ENCODE measurements at places on chromosomes 7 and 10. TPM values are rescaled to one million over a fixed set of nuclear protein-coding genes. Genes with fewer than 3 reads are reported as not detected.

Gene ENTPD1
- total RNA-seq, result 3.3 TPM

Gene DDX56
- 44.4 TPM for total RNA-seq

Gene VWC2
- total RNA-seq, result not detected

Gene WNT16
- total RNA-seq, result 3.8 TPM

DNA sequence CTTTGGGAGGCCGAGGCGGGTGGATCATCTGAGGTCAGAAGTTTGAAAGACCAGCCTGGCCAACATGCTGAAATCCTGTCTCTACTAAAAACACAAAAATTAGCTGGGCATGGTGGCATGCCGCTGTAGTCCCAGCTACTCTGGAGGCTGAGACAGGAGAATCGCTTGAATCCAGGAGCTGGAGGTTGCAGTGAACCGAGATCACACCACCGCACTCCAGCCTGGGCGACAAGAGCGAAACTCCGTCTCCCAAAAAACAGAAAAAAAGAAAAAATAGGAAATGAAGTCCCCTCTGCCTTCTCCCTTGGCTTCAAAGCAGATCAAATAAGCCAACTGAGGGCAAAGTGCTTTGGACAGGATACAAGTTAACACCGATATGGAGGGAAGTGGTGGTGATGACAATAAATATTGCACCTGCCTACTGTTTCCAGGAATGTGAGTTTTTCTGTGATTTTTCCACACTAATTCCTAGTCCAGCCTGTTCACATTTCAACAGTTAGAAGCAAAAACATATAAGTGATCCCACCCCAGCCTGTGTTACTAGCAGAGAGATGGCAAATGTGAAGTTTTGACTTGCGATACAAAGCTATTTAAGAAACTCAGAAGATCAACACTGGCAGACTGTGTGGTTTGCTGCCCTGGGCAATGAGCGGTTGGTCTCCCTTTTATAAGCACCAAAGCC, 291.2 kb upstream of the AOAH start:
- DNase-seq, result no peak

- peak; percentile 83 for DNase-seq
Measured at GRCh38 chr10:48330269-48330668, 23.8 kb downstream of the MAPK8 start.

DNA sequence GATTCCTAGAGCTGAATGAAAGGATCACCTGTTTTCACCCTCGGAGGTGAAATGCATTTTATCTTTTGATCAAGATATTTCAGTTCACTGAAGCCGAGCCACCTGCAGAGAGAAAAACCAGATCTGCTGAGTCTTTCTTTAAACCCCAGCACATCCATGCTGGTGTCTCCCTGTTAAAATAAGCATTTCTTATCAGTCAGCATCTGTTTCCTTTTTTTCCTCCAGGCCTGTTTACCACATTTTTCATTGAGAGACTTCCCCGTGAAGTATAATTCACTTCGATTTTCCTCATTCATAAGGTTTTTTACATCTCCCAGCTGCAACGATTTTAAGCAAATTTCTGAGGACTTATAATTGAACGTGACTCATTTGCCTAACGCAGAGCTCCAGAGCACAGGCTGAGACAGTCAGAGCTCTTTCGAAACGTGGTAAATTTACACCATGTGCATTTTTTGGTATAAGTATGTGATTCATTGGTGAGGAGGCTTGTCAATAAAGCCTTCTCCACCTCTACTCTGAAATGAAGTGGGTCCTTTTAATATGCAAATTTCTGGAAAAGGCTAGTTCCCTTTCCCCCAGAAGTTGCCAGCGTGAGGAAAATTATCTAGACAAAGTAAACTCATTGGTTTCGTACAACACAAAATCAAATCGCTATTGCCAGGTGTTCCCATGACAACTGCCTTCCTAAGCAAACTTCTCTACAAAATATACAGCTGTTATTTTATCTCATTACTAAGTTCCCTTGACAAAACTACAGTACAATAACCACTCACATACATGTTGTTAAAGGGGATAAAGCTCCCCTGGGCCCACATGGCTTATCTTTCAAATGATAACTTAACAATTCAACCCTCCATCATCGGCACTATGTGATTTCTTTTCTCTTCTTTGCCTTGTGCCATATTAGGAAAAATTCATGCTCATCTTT, 374.8 kb upstream of the AKR1E2 start:
- DNase-seq, result peak; percentile 85

DNA sequence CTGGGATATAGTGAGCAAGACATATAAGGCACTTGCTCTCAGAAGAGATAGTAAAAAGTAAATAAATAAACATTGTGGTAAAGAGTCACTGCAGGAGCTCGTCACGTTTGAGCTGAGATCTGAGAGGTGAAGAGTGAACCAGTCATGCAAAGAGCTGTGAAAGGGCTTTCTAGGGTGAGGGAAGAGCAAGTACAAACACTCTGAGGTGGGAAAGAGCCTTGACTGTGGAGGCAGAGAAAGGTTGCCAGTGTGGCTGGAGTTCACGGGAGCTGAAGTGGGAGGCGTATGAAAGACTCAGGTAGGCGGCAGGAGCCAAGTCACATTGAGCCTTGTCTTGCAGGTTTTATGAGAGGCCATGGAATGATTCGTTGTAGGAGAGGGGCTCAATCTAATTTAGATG, 141.0 kb downstream of the C1GALT1 start:
- DNase-seq, result no peak

GRCh38 chr7:33623267-33623666, 282.1 kb upstream of the BMPER start:
- DNase-seq, result no peak

DNA sequence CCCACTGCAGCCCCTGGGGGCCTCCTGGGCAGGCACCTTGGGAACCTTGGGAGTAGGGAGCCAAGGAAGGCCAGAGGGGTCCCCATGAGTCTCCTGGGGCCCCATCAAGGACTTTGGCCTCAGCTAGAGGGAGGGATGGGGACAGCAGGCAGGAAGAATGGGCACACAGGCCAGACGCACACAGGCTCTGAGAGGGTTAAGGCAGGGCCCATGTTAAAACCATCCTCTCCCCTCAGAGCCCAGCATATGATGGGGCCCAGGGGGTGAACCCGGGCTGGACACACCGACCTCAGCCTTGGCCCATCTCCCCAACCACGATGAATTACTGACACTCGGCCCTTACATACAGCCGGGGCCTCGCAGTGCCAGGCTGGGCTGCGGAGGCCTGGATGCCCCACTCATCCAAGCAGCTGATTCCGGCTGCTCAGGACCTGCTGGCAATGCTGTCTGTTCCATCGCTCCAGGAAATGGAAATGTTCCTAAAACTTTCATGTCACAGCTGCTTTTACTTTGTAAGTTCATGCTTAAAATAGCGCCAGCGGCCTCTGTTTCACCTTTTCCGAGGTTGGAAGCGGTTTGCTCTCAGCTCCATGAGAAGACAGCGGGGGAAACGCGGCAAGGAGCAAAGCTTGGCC, 17.3 kb upstream of the INPP5A start:
- peak; percentile 71 for DNase-seq

DNA sequence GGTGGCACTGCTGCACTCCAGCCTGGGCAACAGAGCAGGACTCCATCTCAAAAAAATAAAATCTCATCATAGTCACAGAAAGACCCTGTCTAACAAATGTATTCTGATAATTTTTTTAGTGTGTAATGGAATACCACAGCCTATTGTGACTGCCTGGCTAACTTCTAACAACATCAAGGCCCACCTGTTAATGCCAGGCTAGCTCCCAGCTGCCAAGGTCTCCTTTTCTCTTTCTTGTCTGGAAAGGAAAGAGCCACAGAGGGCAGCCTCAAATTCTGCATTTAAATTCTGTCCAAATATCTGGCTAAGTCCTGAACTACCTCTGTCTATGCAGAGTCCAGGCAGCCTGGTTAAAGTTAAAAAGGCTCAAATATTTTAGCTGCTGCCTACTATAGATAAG, 700.9 kb downstream of the MAGI2 start:
- DNase-seq, result no peak

GRCh38 chr10:125137601-125138438, 22.5 kb downstream of the CTBP2 start:
- DNase-seq, result no peak

DNA sequence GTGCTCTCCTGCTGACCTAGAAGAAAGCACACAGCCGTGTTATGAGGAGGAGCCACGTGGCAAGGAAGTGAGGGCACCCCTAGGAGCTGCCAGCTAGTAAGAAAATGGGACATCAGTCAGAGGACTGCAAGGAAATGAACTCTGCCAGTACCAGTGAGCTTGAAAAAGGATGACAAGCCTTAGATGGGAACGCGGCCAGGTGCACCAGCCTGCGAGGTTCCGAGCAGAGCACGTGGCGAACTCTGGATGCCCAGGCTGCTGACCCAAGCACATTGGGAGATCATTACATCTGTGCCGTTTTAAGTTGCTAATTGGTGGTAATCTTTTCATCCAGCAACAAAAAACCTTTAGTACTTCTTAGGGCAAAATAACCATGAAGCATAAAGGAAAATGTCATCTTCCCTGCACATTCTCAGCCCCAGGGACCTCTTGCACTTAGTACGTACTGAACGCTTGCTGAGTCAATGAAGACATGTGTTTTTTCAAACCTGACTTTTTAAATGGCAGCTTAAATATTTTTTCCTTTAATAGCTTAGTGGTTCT, 69.4 kb downstream of the AMZ1 start:
- DNase-seq, result peak; percentile 74

All from fibroblast of lung (primary cell).